NCI-H187 treated with DMSO at 0.1 percent for 48 hours (cell line): ENCODE measurements at places on chromosomes 11 and 22.

DNA sequence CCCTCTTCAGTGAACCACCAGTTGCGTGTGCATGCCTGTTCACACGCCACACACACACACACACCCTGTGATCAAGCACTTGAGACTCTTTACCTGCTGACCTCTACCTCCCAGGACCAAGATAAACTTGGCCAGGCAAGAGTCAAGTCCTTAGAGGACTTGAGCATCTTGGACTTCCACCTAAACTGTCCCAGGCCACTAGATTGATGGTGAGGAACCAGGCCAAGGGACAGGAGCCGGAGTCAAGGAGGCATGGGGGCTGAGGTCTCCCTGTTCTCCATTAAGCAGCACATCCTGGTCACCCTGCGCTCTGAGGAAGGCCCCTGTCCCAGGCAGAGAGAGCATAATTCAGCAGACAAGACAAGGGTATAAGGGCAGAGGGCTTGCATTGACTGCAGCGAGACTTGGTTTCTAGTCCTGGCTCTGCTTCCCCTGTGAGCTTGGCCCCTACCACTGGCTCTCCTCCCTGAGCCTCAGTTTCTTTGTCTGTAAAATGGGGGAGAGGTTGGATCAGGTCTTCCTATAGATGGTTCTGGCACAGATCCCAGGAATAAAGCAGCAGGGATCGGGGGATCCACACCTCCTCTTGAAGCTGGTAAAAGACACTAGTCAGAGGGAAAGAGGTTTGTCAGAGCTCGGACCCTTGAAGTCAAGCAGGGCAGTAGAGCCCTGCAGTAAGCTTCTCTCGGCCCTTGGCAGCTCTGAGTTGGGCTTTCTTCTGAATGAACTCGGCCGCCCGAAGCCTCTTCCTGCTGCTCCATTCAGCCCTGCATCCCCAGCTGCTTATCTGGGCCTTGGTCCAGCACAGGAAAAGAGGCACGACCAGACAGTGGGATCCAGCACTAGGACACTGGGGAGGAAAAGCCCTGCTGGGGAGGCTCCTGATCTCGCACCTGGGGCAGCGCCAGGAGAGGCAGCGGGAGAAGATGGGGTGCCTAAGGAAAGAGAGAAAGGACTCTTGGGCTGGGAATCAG lies 2.0 kb downstream of the CREB3L1 start:
- no peak for DNase-seq

- DNase-seq = no peak
These were observed 88.3 kb upstream of the MTMR2 start for GRCh38 chr11:96012086-96012824.

- no peak for DNase-seq
These were observed 16.7 kb downstream of the MRPL23 start for GRCh38 chr11:1963864-1964263.

DNA sequence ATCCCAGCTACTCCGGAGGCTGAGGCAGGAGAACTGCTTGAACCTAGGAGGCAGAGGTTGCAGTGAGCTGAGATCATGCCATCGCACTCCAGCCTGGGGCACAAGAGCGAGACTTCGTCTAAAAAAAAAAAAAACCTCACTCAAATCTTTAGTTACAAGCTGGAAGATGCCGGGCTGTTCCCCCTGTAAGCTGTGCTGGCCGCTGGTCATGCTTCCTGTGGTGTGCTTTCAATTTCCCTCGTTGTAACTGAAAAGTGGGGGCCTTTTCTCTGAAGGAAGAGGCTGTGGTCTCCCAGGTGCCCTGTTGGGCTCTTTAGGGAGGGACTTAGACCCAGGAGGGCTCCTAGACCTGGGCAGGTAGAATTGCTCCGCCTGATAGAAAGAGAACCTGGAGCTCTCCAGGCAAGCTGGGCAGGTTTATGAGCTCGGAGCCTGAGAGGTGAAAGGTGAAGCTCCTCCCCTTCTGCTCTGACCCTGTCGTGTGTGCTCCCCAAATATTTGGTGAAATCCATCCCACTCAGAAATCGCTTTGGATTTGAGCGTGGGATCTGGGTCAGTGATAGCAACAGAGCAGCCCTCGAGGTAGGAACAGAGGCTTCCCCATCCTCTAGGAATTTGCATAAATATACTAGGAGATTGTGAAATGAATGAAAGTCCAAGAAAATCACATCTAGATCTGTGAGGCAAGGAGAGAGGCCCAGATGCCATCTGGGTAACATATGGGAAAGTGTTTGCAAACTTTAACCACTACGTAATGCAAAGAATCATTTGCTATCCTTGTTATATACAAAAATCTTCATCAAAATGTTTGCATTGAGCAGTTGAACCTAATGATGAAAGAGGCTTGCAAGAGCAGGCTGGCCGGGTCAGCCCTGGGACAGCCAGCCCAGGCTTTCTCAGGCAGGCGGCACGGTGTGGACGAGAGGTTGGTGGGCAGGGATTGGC lies 154.3 kb downstream of the FBXO7 start:
- no peak for DNase-seq

DNA sequence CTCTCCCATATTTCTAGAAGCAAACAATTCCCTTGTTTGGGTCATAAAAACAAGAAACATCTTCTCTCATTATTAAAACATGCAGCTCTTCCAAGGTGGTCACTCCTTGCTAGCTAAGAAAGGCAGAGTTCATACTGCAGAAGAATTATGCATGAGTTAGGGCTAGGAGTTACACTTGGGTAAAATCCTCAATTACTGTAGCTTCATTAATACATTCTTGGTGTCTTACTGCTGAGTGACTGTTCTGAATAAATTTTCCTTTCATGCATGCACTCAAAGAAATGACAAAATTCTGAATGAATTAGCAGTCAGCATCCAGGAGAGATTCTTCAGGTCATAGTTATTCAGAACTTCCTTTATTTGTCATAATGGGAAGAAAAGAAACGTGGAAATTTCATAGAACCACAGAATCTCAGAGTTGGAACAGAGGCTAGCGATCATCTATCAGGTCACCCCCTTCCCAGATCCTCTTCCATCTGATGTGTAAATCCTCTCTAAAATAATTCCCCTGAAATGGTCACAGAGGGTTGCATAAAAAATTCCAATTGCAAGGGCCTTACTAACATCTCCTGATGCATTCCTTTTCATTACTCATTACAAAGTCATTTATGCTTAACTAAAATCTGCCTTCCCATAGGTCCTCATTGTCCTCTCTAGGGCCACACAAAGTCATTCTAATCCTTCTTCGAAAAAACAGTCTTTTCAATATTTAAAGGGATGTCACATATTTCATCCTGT lies 771.5 kb downstream of the DLG2 start:
- no peak for DNase-seq

GRCh38 chr22:16960220-16960883 lies 47.7 kb downstream of the GAB4 start:
- no peak for DNase-seq
